ENCODE measurements at places on chromosomes 7 and 10. TPM values are rescaled to one million over a fixed set of nuclear protein-coding genes. Genes with fewer than 3 reads are reported as not detected.

GRCh38 chr10:369221-369683, 234.0 kb downstream of the ZMYND11 start:
- DNase-seq, result no peak
- no peak overlapping the region for H3K4me3 ChIP-seq
- H3K36me3 ChIP-seq, result peaks cover 50% of the 10 kb centered on the region

DNA sequence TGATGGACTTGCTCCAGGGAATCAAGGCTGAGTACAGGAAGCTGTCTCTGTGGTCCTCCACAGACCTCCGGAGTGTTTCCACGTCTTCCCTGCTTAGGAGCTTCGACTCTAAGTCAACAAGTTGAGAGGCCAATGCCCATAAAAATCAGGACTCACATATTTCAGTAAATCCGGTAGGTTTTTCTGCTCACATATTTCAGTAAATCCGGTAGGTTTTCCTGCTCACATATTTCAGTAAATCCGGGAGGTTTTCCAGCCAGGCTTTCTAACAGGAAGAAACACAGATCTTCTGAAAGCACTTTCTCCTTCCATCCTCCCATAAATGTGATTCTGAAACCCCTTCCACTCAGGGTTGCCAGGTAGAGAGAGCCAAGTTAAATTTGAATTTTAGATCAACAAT, 340.1 kb upstream of the SHH start:
- no peak overlapping the region for H3K27ac ChIP-seq
- no peak for DNase-seq
- no peaks in the 10 kb centered on the region for H3K4me1 ChIP-seq
- H3K4me3 ChIP-seq, result no peak overlapping the region
- peaks cover 5% of the 10 kb centered on the region for H3K27me3 ChIP-seq

- DNase-seq, result no peak
- no peak overlapping the region for H3K27ac ChIP-seq
- H3K4me1 ChIP-seq, result peaks cover 31% of the 10 kb centered on the region
- no peak overlapping the region for H3K4me3 ChIP-seq
- H3K27me3 ChIP-seq, result no peaks in the 10 kb centered on the region
- H3K36me3 ChIP-seq, result no peaks in the 10 kb centered on the region
Measured at GRCh38 chr7:25844102-25844870, 307.7 kb upstream of the NFE2L3 start.

- no peaks in the 10 kb centered on the region for H3K27me3 ChIP-seq
- DNase-seq, result no peak
- no peak overlapping the region for H3K4me3 ChIP-seq
- no peak overlapping the region for H3K27ac ChIP-seq
Measured at GRCh38 chr10:49309691-49310411, 10.9 kb downstream of the C10orf71 start.

- no peak overlapping the region for H3K4me3 ChIP-seq
- H3K36me3 ChIP-seq, result no peaks in the 10 kb centered on the region
- no peak overlapping the region for H3K27ac ChIP-seq
- no peaks in the 10 kb centered on the region for H3K4me1 ChIP-seq
Measured at GRCh38 chr7:31004393-31004792, 40.6 kb downstream of the GHRHR start.

GRCh38 chr7:20394284-20394683, 63.6 kb downstream of the ITGB8 start:
- no peaks in the 10 kb centered on the region for H3K27me3 ChIP-seq
- no peaks in the 10 kb centered on the region for H3K4me1 ChIP-seq

DNA sequence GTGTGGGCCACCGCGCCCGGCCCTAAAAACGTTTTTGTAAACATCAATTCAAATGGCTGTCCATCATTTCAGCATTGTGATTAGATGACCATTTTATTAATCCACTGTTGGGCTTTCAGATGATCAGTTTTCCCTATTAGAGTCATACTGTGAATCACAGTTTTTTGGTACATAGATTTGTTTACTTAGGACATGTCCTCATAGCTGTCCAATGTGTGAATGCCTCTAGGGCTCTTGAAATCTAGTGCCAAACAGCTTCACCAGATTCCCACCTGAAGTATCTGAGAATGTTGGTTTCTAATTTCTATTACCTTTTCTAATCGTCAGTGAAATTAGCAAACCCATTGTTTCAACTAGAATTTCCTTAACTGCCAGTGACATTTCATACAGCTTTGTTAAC, 66.8 kb downstream of the UPF2 start:
- no peak overlapping the region for H3K4me3 ChIP-seq
- no peak for DNase-seq
- H3K27me3 ChIP-seq, result no peaks in the 10 kb centered on the region
- no peaks in the 10 kb centered on the region for H3K4me1 ChIP-seq
- H3K27ac ChIP-seq, result no peak overlapping the region
- H3K36me3 ChIP-seq, result peaks cover 39% of the 10 kb centered on the region

DNA sequence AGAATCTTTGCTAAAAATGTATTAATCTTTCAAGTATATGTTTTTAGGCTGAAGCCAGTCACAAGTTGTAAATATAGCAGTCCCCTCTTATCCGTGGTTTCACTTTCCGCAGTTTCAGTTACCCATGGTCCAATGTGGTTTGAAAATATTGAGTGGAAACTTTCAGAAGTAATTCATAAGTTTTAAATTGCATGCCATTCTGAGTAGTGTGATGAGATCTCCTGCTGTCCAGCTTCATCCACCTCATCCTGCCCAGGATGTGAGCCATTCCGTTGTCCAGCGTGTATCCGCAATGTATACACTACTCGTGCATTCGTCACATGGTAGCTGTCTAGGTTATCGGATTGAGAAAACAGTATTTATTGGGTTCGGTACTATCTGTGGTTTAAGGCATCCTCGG, 12.2 kb downstream of the PDCD4 start:
- H3K4me1 ChIP-seq, result peaks cover 21% of the 10 kb centered on the region
- peaks cover 86% of the 10 kb centered on the region for H3K36me3 ChIP-seq
- H3K4me3 ChIP-seq, result no peak overlapping the region
- no peak for DNase-seq

DNA sequence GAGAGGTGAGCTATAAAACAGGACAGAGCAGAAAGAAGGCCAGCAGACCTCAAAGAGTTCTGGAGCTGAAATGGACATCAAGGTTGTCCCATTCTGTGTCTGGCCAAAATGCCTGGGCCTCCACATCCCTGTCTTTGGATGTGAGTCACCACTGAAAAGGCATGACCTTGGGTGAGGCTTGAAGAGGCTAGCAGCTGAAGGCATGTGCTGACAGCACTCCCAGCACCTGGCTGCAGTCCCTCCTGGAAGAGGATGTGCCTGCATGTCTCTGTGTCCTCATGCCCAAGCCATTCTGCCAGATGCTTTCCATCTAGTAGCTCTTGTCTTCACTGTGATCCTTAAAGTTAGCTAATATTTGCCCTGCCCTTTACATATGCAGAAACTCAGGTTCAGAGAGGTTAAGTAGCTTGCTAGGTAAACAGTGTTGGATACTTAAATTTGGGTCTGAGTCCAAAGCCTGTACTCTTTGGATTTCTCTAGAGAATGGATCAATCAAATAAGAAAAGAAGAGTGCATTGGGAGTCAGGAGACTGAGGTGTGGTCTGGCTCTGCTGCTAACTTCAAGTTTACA, 35.8 kb downstream of the HECW1 start:
- peaks cover 3% of the 10 kb centered on the region for H3K27me3 ChIP-seq
- no peaks in the 10 kb centered on the region for H3K36me3 ChIP-seq
- H3K27ac ChIP-seq, result no peak overlapping the region
- DNase-seq, result no peak
- H3K4me1 ChIP-seq, result no peaks in the 10 kb centered on the region

GRCh38 chr10:4120096-4120853, 335.3 kb upstream of the KLF6 start:
- H3K27me3 ChIP-seq, result no peaks in the 10 kb centered on the region
- no peaks in the 10 kb centered on the region for H3K36me3 ChIP-seq
- H3K4me3 ChIP-seq, result no peak overlapping the region
- H3K27ac ChIP-seq, result no peak overlapping the region

GRCh38 chr10:59627366-59628018, 82.2 kb downstream of the SLC16A9 start:
- H3K36me3 ChIP-seq, result no peaks in the 10 kb centered on the region
- no peak overlapping the region for H3K27ac ChIP-seq
- no peaks in the 10 kb centered on the region for H3K27me3 ChIP-seq
- no peak overlapping the region for H3K4me3 ChIP-seq
- H3K4me1 ChIP-seq, result peaks cover 2% of the 10 kb centered on the region

DNA sequence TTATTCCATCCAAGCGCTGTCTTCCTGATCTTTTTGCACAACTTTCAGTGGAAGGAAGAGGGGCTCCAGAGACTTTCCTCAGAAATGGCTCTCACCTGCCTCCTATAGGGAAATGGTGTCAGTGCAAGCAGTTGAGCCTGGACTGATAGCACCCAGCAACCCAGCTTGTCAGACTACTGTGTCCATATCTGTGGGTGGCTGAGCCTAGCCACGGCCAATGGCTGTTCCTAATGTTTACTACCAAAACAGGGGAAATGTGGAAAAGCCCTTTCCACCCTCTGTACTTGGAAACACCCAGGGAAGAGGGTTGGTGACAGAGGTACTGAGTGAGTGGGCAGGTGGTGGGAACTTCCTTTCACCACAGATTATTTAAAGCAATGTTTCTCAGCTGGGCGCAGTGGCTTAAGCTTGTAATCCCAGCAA, 4.3 kb upstream of the YKT6 start:
- no peaks in the 10 kb centered on the region for H3K36me3 ChIP-seq
- no peak overlapping the region for H3K27ac ChIP-seq
- DNase-seq, result no peak
- no peak overlapping the region for H3K4me3 ChIP-seq

DNA sequence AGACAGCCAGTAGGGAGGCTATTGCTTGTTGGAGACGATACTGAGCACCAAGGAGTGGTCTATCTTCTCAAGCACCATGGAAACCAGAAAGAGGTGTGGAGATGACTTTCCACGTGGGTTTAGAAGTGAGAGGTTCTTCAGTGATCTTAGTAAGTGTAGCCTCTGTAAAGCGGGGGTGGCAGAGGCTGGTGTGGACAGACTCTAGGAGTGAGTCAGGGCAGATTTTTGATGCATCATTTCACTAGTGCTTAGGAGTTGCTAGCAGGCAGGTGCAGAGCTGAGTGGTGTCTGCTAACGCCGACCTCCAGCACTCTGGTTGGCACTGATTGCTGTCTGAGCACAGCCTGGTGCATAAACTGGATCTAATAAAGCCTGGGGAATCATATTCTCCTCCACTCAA, 78.4 kb upstream of the ADO start:
- no peaks in the 10 kb centered on the region for H3K27me3 ChIP-seq
- no peak for DNase-seq
- no peak overlapping the region for H3K27ac ChIP-seq
- H3K36me3 ChIP-seq, result no peaks in the 10 kb centered on the region
- no peak overlapping the region for H3K4me3 ChIP-seq
- H3K4me1 ChIP-seq, result no peaks in the 10 kb centered on the region

DNA sequence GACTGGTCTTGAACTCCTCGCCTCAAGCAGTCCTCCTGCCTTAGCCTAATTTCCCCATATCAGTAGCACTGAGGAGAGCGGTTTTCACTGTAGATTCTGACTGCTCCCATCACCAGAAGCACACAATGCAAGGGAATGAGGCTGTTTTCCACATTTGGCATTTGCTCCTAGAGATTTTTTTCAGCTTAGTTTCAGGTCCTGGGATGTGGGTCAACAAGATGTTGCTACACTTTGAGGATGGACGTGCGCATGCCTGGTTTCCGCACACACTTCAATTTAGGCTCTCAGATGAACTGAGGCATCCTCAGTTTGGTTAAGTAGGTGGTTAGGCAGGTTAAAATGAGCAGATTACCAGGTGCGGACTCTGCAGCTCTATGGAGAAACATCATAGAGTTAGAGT, 287.1 kb upstream of the LYZL1 start:
- H3K4me1 ChIP-seq, result no peaks in the 10 kb centered on the region
- no peak overlapping the region for H3K4me3 ChIP-seq
- no peak for DNase-seq
- H3K27me3 ChIP-seq, result no peaks in the 10 kb centered on the region

- H3K4me3 ChIP-seq, result no peak overlapping the region
- H3K36me3 ChIP-seq, result no peaks in the 10 kb centered on the region
- no peaks in the 10 kb centered on the region for H3K27me3 ChIP-seq
- H3K27ac ChIP-seq, result no peak overlapping the region
- DNase-seq, result no peak
Measured at GRCh38 chr7:105454095-105454747, 65.5 kb upstream of the SRPK2 start.

- no peak overlapping the region for H3K27ac ChIP-seq
- H3K36me3 ChIP-seq, result no peaks in the 10 kb centered on the region
- no peak overlapping the region for H3K4me3 ChIP-seq
- H3K27me3 ChIP-seq, result no peaks in the 10 kb centered on the region
- H3K4me1 ChIP-seq, result no peaks in the 10 kb centered on the region
- DNase-seq, result no peak
Measured at GRCh38 chr10:44660271-44660670, 250.9 kb upstream of the TMEM72 start.

DNA sequence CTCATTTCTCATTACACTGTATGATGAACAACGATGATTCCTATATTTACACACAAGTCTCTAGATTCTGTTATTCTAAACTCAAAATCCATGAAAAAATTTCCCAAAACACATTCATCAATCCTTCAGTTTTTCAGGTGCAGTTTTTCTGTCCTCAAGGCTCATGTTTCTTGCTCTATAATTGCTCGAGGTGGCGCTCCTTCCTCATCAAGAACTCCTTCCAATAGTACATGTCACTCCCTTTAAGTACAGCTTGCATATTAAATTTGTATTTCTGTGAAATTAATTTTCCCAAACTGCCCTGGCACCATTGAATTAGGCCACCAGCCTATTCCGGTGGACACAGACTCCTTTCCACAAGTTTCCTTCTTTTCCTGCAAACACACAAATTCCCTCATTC, 188.7 kb upstream of the MINDY3 start:
- no peaks in the 10 kb centered on the region for H3K36me3 ChIP-seq
- H3K27ac ChIP-seq, result no peak overlapping the region
- no peak for DNase-seq

DNA sequence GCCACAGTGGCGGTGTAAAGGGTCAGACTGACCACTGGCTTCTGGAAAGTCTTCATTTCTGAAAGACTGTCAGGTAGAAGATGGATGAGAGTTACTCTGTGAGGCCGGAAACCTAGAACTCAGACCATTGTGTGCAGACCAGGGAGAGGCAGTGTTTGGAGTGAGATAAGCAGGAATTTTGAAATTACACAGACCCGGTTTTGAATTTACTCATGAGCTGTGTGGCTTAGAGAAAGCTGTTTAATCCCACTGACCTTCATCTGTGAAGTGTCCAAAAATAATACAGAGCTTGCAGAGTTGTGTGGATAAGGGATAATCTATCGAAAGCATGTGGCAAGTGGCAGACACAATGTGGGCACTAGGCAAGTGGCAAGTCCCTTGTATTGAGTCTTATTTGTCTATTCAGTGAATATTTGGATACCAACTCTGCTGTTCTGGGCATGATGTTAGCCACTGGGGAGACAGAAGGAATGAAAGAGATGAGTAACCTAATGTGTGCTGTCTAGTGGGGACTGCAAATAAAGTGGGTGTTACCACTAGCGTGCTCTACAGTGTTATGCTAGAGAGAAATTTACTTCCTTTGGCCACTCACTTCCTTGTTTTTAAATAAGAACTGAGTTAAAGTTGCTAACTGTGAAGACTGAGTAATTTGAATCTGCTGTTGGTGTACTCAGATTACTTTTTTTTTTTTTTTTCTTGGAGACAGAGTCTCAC, 69.4 kb downstream of the KIAA1217 start:
- H3K27ac ChIP-seq, result no peak overlapping the region
- H3K36me3 ChIP-seq, result peaks cover 2% of the 10 kb centered on the region
- no peak for DNase-seq
- H3K4me3 ChIP-seq, result no peak overlapping the region

LRRC17 gene
- 4.5 TPM for total RNA-seq

OR2A12 gene
- total RNA-seq, result not detected

AKR1E2 gene
- total RNA-seq, result 4.4 TPM

CDH23 gene
- 4.1 TPM for total RNA-seq

SPDYE9 gene
- total RNA-seq, result not detected

C10orf53 gene
- total RNA-seq, result not detected

ANKRD1 gene
- not detected for total RNA-seq

JMJD1C gene
- total RNA-seq, result 88.8 TPM

MYL7 gene
- not detected for total RNA-seq

AKR1C2 gene
- total RNA-seq, result 29.7 TPM

ZDHHC6 gene
- total RNA-seq, result 11.8 TPM

SEMA3A gene
- 4.4 TPM for total RNA-seq

RNF32 gene
- not detected for total RNA-seq

Measured in suprapubic skin (tissue), 4 donors.